ENCODE measurements at places on chromosomes 3 and 15.

DNA sequence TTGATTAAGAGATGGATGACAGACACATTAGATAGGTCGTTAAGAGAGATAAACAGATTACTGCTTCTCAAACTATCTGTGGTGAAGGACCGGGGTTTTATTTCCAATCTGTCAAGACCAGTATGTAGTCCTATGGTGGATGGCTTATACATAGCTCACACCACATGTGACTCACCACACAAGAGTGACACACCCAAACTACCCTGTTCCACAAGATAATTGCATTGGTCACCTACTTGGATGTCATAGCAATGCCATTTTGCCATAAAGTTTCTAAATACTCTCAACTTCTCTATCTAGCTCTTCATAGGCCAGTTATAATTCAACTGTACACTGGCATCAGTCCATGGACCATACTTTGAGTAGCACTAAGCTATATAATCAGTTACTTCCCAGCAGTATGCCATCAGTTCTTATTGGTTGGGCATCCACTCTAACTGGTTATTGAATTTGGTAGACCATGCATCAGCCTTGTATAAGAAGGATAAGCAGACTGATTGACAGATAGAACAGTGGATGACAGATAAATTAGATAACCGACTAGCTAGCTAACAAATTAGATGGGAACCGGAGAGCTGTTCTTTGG is 11.6 kb downstream of the WWTR1 start:
- no peak for DNase-seq

DNA sequence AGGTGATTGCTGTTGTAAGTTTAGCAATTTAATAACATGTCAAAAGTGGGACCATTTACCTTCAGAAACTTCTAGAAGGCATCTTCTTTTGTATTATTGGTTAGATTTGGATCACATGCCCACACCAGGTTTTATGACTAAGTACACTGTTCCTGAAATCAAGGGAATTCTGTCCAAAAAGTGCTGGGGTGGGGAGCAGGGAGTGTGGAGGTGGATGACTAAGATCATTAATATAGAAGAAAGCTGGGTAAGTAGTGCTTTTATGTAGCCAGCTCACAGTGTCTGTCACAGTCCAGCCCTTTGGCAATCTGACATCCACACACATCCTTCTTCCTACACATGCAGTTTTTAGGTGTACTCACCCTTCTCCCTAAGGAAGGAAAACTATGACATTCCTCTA is 120.0 kb downstream of the TMCO5A start:
- no peak for DNase-seq

DNA sequence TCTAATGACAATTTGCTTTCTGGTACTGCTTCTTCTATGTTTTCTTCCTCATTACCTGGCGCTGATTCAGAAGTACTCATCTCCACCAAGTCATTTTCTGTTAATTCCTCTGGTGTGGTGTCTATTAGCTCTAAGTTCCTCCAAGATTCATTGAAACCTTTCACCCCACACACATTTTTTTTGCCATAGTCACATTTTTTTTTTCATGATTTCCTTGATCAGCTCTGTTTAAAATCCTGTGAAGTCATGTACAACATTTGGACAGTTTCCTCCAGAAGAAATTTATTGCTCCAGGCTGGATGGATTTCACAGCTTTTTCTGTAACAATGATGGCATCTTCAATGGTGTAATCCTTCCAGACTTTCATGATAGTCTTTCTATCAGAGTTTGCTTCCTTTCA is 243.2 kb upstream of the VEPH1 start:
- no peak for DNase-seq

DNA sequence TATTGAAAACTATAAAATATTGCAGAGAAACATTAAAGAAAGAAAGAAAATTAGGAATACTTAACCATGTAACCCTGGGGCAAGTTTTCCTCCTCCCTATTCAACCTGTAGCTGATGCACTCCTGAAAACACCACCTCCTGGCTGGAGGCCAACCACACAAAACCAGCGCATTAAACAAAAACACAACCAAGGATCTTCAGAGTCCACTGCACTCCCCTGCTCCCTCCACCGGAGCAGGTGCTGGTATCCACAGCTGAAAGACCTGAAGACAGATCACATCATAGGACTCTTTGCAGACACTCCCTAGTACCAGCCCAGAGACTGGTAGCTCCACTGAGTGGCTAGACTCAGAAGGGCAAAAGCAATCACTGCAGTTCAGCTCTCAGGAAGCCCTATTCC is 13.6 kb upstream of the ADAMTS17 start:
- no peak for DNase-seq

GRCh38 chr3:106936337-106936736 is 440.9 kb upstream of the CCDC54 start:
- no peak for DNase-seq

DNA sequence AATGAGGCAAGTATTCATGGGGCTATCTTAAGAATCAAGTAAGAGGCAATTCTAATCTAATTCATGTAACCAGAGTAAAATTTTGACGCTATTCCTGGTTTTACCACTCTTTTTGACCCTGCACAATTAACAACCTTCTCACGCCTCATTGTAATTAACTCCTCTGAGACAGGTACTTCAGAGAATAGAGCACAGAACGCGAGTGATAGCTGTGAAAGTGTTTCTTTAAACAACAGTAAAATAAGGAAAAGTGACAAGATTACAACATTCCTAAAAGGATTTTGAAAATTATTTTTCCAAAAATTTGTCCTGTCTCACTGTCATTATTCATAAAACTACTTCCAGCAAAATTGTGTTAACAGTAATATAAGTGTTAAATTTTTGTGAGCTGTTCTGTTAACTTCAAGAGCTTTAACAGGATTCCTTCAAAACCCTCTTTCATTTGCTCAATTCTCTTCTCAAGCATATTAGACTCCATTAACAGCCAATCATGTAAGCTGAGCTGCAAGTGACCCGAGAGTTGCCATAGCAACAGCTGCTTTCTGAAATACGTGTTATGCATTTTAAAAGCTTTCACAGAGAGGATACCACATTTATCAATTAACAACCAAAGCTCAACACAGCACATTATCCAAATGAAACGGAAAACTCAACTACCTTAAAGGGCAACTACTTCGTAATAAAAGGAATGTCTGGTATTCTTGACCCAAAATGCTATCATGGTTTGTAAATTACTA is 93.1 kb downstream of the STAG1 start:
- DNase-seq, result no peak

All from stimulated activated CD8-positive, alpha-beta memory T cell treated with anti-CD3 and anti-CD28 coated beads, Interleukin-4, amount 100 ng/mL, for 1 hour (primary cell).